NCI-H345 (cell line): ENCODE measurements at places on chromosomes 1 and 21.

- no peak for DNase-seq
Observed at GRCh38 chr1:119594376-119594775, 53.7 kb downstream of the ZNF697 start.

GRCh38 chr1:151968791-151969399 is 24.8 kb downstream of the S100A10 start:
- no peak for DNase-seq

- peak; percentile 61 for DNase-seq
Observed at GRCh38 chr1:117534995-117535467, 70.8 kb upstream of the TENT5C start.

- no peak for DNase-seq
Observed at GRCh38 chr1:44672254-44672955, 1.9 kb downstream of the TMEM53 start.

GRCh38 chr1:90708826-90709225 is 8.3 kb downstream of the BARHL2 start:
- DNase-seq: no peak

GRCh38 chr1:200917291-200917817 is 22.7 kb downstream of the INAVA start:
- DNase-seq: peak; percentile 56

- no peak for DNase-seq
Observed at GRCh38 chr1:39214021-39214713, 9.7 kb downstream of the MACF1 start.

DNA sequence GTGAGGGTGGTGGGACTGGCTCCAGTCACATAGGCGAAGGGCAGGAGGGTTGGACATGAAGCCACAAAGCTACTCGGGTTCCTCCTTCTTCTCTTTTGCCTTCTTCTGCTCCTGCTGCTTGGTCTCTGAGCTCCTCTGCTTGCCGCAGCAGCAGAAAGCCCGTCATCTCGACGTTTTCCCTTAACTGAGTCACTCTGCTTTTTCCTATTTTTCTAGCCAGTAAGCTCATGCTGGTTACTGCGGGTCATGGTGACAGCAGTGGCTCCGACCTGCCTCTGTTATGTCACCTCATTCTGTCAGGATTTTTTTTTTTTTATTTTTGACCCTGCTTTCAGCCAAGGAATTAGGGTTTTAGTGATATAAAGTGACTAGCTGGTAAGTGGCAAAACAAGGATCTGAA is 2.6 kb upstream of the FMOD start:
- no peak for DNase-seq

- DNase-seq: no peak
Observed at GRCh38 chr1:147267711-147268110, 25.2 kb downstream of the CHD1L start.

DNA sequence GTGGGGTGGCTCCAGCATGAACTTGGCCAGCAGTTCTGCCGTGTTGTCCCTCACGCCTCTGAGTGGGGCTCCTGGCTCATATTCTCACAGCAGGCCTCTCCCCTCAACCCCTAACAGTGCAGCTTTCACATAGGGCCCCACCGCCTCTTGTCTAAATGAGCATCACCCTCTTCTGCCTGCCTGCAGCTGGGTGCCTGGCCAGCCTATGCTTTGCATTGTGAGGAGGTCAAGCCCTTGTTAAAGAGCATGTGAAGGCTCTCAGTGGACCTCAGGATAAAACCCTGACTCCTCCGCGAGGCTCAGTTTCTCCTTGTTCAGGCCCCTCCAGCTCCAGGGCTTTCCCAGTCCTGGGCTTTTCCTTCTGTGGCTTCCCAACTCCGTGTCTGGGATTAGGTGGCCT is 34.8 kb downstream of the CRYAA start:
- DNase-seq: no peak
